ENCODE measurements at places on chromosomes 3 and 15.

DNA sequence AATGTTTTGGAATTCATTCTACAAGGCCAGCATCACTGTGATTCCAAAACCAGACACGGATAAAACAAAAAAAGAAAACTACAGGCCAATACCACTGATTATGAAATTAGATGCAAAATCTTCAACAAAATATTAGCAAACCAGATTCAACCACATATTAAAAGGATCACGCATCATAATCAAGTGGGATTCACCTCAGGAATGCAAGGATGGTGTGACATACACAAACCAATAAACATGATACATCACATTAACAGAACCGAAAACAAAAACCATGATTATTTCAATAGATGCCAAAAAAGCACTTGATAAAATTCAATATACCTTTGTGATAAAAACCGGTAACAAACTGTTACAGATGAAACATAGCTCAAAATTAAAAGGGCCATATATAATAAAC is 48.9 kb downstream of the DLG1 start:
- no peak for DNase-seq

DNA sequence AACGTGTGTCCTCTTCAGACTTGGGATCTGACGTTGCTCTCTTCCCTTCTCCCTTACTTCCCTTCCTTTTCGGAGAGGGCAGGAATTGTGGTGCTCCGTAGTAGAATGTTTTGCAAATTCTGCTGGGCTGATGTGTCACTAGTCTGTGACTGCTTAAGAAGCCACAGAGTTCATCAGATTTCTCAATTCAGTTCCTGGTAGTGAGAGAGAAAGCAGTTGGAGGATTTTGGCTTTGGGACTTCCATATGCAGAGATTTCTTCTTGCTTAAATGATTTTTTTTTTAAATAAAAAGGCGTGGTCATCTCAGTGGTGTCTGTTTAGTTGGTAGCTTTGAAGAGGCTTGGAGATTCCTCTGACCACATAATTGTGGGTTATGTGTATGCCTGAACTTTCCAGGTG is 10.1 kb downstream of the CEMIP start:
- DNase-seq = no peak

GRCh38 chr3:66582721-66583423 is 82.0 kb upstream of the LRIG1 start:
- DNase-seq = peak; percentile 25

GRCh38 chr15:25596644-25597562 is 158.1 kb upstream of the UBE3A start:
- no peak for DNase-seq

- no peak for DNase-seq
These were observed 82.1 kb downstream of the NEK10 start for GRCh38 chr3:27287052-27287451.

GRCh38 chr3:42635111-42635510 is 18.4 kb upstream of the ZBTB47 start:
- no peak for DNase-seq

DNA sequence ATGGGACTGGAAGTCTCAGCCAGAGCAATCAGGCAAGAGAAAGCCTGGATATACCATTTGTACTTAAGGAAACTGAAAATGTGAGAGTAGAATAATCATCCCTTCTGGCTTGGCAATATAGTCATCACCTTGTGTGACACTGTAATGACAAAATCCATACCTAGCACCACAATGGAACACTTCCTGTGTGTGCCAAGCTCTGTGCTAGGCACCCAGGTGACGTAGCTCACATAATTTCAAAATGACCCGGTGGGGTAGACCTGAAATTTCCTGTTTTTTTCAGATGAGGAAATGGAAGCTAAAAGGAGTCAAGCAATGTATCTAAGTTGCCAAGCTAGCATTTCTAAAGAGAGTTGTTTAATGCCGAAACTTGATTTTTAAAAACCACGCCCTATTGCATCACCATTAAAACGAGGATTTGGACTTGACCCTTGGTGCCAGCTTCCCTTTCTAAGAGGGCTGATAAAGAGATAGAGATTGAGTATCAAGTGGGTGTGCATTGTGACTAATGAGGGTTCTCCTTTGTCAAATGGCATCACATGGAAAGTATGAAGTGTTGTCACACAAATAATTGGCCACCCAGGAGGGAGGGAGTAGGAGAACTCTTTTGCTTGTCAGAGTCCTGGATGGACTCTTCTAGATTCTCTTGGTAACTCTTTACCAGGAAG is 141.3 kb upstream of the PDZRN3 start:
- no peak for DNase-seq

GRCh38 chr15:88741671-88742070 is 61.6 kb upstream of the ACAN start:
- no peak for DNase-seq

DNA sequence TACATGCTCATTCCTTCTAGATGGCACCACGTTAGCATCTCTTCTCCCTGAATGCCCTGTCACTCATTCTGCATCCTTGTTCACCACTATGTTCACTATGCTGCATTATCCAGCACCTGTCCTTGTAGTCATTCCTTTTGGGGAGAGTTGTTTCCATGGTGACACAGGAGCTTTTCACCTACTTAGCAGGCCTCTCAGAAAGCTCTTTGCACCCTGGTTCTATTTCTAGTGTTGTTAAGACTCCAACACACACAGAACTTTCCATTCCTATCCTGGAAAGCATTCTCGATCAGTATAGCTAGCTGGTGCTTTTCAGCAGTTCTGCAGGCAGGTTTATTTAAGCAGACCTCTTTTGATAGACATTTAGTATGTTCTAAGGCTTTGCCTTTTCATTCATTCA is 6.7 kb upstream of the RPL14 start:
- DNase-seq = no peak

DNA sequence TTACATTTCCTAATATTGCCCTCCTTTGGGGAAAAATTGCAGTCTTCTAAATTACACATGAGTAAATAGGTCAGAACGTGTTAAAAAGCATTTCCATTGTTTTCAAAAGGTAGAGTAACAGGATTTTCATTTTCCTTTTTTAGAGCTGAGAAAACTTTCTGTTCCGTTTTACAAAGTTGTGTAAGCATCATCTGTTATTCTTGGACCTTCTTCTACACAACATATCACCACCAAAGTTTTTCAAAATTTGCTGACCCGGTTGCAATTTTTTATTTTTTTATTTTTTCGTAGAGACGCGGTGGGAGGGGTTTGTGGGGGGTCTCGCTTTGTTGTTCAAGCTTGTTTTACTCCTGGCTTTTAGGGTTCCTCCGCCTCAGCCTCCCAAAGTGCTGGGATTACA is 1.1 kb downstream of the CCDC39 start:
- DNase-seq = no peak

GRCh38 chr3:150172356-150172755 is 201.7 kb upstream of the PFN2 start:
- no peak for DNase-seq

DNA sequence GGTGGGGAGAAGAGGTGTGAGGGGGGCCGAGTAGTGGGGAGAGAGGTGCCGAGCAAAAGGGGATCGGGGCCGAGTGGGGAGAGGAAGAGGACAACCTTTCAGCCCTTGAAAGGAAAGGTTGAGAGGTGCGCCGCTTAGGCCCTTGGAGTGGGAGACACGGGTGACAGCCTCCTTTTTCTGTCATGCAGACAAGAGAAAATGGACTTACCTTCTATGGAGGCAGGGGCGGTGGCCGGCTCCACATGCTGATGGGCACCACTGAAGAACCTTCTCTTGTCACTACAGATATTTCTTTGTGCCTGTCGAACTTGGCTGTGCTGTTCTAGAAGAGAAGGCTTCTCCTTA is 421 bp downstream of the KLHL18 start:
- DNase-seq = no peak

- DNase-seq = no peak
These were observed 127.5 kb downstream of the CLSTN2 start for GRCh38 chr3:140062461-140062860.

- no peak for DNase-seq
These were observed 14.1 kb upstream of the STAB1 start for GRCh38 chr3:52480768-52481715.

DNA sequence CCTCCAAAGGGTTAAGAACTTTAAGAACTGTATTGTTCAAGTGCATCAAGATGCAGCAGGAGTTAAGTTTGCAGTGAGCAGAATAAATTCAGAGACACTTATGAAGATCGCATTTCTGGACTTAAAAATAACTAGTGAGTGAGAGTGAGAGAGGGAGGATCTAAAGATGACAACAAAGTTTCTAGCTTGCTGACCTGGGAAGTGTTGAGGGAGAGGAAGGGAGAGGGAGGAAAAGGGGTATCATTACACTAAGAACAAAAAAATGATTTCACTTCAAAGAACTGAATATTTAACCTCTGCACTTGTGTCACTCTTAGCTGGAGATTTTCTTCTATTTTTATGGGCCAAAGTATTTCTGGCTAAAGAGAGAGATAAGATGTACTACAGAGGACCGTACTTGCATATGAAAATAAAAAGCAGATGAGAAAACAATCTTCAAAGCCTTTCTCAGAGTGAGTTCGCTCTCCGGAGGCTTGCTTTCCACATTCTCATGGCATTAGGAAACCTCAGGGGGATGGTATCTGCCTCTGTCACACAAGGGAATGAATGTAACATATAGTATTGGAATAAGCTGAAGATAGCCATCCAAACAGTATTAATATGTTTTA is 91.4 kb upstream of the TJP1 start:
- no peak for DNase-seq

DNA sequence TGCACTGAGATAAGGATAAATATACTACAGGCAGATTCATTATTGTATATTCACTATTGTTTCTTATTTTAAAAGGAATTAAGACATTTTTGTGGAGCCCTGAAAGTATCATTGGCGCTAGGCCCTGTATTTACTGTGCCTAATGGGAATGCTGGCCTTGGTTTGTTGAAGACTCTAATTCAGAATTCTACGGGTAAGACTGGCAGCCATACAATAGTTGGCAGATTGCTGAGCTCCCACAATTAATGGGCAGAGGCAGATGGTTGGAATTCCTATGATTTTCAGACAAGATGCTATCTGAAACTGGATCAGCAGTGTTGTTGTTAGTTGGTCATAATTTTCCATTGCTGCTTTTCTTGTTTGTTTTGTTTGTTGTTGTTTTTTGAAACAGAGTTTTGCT is 14.7 kb downstream of the PGBD4 start:
- DNase-seq = no peak

DNA sequence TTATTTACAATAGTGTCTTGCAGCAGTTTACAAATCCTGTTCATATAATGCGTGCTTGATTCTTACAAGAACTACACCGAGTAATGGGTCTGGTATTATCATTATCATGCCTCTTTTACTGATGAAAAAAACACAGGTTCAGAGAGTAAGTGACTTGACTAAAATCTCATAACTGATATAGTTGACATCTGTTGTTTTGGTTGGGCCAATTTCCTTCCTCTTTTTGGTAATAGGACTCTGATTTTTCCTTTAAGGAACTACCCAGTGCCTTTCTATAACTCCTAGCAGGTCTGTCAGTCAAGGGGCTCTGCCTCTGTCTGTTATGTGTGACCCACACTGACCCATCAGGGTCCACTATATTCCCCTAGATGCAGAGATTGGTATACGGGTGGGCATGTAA is 14.6 kb upstream of the BLOC1S6 start:
- no peak for DNase-seq

DNA sequence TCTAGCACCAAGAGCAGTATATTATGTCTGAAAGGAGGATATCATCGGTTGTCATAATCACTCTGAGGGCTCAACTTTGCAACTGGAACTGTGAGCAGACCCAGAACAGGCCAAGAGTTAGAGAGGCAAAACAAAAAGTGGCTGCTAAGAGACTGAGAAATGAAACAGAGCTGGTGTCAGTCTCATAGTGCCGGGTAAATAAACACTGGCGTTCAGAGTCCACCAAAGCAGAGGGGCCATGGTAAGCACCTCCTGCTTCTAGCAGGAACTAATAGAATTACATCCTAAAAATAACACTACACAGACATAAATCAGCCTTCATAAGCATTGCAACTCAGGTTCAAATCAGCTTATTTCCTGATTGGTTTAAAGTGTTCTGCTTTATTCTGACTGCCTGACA is 10.3 kb upstream of the IL12A start:
- no peak for DNase-seq

GRCh38 chr3:150545419-150546225 is 674 bp downstream of the SERP1 start:
- peak; percentile 6 for DNase-seq

DNA sequence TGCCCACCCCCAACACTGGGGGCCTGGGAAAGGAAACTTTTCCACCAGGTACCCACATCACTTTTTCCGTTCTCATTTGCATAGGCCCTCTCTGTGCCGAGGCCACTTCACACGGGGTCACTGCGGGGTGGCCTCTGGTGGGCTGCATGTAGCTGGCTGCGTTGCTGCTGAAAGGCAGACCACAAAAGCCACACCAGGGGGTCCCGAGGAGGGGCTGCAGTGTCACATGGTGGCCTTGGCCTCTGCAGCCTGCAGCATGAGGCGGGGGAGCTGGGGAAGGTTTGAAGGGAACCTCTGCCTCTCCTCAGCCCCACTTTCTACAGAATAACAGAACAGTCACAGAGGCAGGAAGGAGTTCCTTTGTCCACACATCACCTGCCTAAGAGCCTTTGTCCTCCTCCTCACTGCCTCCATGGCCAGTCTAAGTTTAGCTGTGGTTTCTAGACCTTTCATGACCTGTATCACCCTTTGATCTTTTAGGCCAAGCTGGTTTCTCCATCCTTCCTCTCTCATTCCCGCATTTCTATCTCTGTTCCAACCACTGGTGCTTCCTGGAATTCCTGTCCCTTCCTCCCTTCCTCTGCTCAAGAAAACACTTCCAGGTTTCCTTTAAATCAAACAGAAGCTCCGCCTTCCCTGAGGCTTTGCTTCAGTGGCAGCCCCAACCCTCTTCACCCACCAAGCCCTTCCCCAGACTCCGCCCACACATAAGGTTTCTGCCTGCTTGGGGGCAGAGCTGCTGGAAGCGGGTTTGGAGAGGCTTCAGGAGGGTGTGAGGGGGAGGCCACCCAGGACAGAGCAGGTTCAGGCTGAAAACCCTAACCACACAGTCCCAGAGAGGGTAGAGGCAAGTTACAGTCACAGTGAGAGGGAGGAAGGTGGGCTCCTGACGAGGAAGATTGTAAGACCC is 150.7 kb upstream of the TLE3 start:
- no peak for DNase-seq

GRCh38 chr15:101121511-101122090 is 130.2 kb downstream of the CHSY1 start:
- DNase-seq = no peak

GRCh38 chr15:91611561-91612323 is 241.8 kb upstream of the SLCO3A1 start:
- DNase-seq = no peak

DNA sequence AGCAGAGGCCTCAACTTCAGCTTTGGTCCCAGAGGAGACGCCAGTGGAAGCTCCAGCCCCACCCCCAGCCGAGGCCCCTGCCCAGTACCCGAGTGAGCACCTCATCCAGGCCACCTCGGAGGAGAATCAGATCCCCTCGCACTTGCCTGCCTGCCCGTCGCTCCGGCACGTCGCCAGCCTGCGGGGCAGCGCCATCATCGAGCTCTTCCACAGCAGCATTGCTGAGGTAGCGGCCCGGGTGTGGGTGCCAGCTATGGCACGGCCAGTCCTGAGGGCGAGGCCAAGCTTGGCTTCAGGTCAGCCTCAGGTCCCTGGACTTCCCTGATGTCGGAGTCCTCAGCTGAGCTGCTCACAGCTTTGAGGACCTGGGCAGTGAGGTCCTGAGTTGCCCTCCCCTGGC is 5.7 kb upstream of the STAB1 start:
- no peak for DNase-seq

Data from activated CD8-positive, alpha-beta memory T cell treated with anti-CD3 and anti-CD28 coated beads for 1 hour (primary cell).